ENCODE measurements at places on chromosomes 7 and 10.
A peak's percentile ranks its signal among the peaks of the same experiment; 100 is the strongest.

DNA sequence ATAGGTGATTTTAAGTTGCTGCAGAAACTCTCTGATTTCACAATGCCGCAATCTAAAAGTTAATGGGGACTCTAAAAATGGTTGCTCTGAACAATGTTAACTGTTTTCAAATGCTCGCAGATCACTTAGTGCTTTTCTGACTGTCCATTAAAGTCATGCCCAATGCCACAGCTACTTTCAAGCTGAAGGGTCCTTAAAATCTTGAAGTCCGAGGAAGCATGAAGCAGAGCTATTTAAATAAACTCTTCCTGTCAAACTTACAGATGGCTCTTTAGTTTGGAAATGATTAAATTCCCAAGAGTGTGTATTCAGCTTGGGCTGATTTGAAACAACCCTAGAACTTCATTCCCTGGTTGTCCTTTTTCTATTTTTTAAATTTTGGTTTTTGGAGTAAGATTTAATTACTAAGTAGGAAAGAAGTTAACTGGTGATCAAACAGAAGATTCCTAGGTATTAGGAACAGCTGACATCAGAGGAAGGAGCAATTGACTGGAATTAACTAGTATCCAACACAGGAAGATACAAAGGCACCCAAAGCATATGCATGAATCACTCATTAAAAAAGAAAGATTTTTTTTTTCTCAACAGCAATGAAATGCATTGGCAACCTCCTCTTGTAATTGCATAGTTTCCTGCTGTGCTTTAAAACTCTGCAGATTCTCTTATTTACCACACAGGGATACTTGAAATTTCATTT lies 105.1 kb downstream of the NRP1 start:
- no peak for DNase-seq

GRCh38 chr7:55063633-55064032 lies 44.8 kb downstream of the EGFR start:
- DNase-seq: no peak

GRCh38 chr7:15084368-15084767 lies 181.8 kb upstream of the DGKB start:
- no peak for DNase-seq

DNA sequence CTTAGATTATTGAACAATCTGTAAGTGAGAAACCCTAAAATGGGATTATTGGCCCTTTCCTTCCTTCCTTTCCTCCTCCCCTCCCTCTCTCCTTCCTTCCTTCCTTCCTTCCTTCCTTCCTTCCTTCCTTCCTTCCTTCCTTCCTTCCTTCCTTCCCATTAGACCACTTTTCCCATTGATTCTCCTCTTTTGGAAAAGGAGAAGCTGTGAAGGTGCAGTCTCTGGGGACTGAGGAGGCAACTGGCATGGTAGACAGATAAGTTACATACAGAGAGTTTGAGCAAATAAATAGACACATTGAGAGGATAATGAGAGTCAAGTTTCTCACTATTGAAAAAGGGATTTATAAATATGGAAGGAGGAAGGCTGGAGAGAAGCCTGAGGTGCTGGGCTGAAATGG lies 45.0 kb upstream of the CCDC7 start:
- no peak for DNase-seq

- no peak for DNase-seq
Observed at GRCh38 chr10:43693602-43694001, 44.9 kb upstream of the ZNF32 start.

DNA sequence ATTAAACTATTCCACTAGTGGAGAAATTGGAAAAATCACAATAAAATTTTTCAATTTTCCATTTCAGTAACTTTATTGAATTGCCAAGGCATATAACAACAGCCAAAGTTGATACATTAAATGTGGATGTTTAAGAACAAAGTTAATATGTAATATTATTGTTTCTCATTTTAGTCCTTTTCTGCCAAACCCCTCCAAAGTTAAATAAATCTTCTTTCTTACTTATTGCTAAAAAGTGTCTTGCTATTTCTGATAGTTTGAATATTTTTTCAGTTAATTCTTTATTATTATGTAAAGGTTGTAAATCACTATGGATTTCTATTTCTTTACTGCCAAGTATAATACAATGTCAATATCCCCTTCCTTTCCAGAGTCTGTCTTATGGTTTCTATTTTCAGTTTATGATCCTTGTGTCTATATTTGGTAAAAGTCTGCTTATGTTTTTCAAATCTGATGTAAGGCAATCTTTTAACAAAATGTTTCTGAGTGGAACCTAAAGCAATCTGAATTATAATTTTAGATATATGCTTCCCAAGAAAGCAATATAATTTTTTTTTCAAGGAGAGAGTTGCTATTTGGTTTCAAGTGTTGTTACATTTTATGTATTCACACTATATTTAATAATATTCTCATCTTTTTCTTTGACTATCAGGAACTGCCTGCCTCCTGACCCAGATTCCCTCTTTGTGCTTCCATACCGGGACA lies 80.3 kb upstream of the RHOBTB1 start:
- no peak for DNase-seq

- no peak for DNase-seq
Observed at GRCh38 chr10:91042069-91042468, 121.2 kb upstream of the ANKRD1 start.

DNA sequence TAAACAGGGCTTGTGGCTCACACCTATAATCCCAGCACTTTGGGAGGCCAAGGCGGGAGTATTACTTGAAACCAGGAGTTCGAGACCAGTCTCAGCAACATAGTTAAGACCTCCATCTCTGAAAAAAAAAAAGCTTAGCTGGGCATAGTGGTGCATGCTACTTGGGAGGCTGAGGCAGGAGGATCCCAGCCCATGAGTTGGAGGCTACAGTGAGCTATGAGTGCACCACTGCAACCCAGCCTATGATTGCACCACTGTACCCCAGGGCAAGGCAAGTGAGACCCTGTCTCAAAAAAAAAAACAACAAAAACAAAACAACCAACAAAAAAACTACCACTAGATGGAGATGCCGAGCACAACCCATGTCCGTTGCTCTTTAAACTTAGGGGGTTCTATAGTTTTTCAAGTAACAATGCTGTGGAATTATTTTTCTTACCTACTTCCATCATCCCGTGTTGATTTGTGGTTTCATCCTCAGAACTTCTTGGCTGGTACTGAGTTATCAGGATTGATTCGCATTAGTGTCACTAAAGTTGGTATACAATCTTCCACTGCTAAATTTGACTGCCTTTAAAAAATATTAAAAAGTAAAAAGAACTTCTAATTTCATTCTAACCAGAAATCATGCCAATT lies 12.2 kb upstream of the REPIN1 start:
- peak; percentile 52 for DNase-seq

DNA sequence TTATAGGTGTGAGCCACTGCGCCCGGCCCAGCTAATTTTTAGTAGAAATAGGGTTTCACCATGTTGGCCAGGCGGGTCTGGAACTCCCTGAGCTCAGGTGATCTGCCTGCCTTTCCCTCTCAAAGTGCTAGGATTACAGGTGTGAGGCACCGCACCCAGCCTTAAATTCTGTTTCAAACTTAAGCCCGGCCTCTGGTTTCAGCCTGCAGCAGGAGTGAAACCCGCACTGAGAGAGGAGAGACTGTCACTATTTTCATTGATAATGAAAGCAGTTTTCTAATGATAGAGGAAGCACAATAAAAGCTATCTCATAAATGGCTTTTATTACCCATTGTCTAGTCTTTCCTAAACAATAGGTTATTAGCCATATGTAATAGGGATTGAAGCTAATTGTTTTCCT lies 415.5 kb downstream of the GALNT17 start:
- no peak for DNase-seq

DNA sequence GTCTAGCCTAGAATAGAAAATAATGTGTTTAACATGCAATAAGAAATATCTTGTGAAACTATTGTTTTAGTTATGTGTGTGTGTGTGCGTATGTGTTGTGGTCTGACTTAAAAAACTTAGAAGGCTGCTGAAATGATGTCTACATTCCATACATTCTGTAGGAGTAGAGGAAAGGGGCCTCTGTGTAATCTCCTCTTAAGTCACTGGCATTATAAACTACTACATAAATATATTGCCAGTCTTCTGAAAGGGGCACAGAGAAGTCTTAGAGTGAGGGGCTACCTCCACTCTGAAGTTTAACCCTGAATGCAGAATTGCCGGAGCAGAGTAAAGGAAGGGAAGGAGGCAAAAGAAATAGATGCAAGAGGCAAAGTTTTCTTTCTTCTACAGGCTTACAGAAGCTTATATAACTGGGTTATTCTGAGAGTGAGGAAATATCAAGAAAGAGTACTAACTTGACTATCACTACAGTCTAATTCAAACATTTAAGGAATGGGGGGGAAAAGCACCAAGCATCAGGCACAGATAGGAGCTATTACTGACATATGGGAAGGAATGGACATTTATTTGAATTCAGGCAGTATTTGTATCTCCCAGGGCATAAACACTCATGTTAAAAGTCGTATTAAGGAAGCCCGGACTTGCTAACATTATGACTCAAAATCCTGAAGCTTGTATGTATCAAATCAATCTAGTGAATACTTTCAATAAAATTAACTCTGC lies 75.7 kb downstream of the DNAJC1 start:
- DNase-seq: no peak

DNA sequence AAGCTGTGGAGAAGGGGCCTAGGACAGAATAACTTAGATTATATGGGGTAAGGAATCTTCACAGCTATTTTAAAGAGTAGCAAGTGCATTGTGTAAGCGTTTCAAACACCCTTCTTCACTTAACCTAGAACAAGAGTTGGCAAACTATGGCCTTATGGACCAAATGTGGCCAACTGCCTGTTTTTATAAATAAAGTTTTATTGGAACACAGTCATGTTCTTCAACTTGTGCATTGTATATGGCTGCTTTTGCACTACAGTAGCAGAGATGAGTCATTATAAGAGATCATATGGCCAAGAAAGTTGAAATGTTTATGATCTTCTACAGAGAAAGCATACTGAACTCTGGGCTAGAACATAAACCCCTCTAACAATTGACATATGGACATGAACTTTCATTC lies 187.8 kb downstream of the ETV1 start:
- DNase-seq: no peak

DNA sequence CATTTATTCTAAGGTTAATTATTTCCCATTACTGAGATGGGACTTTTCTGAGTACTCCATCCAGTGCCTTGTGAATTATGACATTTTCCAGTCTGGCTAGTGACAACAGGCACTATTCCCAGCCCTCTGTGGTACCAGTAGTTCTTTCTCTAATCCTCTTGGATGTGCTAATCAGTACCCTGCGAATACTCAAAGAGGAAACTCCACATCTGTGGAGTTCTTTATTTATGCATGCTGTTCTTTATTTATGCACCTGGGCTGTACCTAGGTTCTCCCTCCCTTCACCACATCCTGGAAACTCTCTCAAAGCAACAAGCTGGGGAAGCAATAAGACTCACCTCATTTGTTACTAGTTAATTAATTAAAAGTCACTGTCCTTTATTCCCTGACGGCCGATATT lies 83.5 kb downstream of the TSPAN12 start:
- no peak for DNase-seq

GRCh38 chr10:89665302-89665701 lies 20.3 kb upstream of the PANK1 start:
- no peak for DNase-seq

DNA sequence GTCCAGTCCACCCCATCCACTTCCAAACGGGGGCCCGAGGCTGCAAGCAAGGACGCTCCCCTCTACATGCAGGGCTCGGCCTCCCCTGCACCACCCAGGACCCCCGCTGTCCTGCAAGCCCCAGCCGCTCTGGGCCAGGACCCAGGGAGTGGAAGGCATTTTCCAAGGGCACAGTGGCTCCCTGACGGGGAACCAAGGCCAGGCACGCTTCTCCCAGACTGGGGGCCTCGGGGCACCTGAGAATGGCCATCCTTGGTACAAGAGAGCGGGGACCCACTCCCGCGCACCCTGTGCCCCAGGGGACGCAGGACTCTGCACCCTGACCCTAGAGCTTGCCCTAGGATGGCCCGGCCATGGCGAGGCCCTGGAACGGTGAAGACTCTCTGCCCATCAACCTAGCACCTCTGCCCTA lies 545 bp upstream of the AKR1E2 start:
- DNase-seq: no peak

- DNase-seq: no peak
Observed at GRCh38 chr7:139297795-139298194, 43.3 kb upstream of the FMC1 start.

GRCh38 chr10:104337985-104338735 lies at the start of gene ITPRIP:
Gene ITPRIP (minus strand): TSS chr10:104338465. CDS start chr10:104316051, 22,414 bp downstream.
- peak; percentile 84 for DNase-seq

GRCh38 chr10:80448209-80448942 lies 5.7 kb upstream of the TSPAN14 start:
- DNase-seq: no peak

DNA sequence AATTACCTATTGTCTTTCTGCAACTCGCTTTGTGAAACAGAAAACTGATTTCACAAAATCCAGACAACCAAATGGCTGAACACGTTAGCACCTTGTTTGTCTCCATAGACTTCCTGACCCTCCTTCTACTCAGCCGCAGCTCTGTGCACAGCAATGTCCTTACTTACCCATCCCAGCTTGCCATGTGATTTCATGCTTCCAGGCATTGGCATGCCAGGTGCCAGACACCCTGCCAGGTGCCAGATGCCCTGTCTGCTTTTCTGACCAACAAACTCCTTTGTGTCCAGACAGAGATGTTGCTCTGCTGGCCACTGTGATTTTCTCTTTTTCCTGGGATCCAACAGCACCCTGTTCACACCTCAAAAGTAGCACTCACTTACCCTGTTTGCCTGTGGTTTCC lies 16.1 kb upstream of the FAM170B start:
- DNase-seq: no peak

DNA sequence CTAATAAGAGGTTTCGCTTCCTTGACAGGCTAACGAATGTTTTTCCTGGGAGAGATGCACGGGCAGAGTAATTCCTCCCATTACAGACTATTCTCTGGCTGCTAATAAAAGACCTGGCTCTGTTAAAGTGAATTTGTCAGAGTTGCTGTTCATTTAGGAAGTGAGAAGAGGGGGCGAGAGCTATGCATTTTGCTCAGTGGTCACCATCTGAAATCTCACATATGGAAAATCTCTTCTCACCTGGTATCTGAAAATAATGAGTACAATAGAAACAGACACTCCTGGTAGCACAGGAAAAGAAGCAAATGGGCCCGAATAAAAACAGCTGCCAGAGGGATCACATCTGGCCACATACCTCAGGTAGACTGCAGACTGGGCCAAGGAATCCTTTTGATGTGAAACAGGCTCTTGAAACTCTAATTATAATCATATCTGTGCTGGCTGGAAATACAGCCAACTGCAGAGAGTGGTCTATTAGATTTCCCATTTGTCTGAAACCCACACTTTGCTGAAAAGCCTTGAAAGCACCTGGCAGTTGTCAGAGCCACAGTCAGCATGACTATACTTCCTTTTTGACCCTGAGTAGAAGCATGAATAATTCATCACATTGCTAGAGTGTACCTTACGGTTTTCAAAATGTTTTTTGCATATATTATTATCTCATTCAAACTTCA lies 33.6 kb downstream of the AOAH start:
- DNase-seq: no peak

DNA sequence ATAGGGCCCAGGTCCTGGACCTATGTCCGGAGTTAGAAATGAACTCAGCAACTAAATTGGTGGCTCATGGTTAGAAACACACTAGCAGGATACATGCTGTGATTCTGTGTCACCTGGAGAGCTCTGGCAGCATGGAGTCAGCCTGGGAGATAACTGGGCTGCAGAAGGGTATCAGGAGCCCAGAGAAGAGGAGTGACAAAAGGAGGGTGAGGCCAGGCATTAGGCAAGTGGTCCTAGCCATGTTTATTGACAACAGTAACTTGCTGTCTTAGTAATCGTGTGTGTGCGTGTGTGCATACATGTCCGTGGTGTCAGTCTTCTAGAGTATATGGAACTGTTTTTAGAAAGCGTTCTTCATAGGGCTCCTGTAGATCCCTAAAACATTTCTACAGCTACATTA lies 157.5 kb upstream of the PHYHIPL start:
- no peak for DNase-seq

- DNase-seq: no peak
Observed at GRCh38 chr10:601660-601963, 87.9 kb downstream of the DIP2C start.

Data from CD4-positive, alpha-beta memory T cell (primary cell).